ENCODE measurements at places on chromosomes 1 and 21.

GRCh38 chr1:116844775-116845174 lies 64.9 kb upstream of the PTGFRN start:
- DNase-seq, result no peak

- no peak for DNase-seq
These were observed 398.9 kb upstream of the PLXNA2 start for GRCh38 chr1:208643005-208643597.

- DNase-seq, result no peak
These were observed 51.0 kb downstream of the COL18A1 start for GRCh38 chr21:45455674-45456583.

- DNase-seq, result no peak
These were observed 15.6 kb downstream of the SLFNL1 start for GRCh38 chr1:41005876-41006275.

GRCh38 chr1:224929335-224930237 lies at the start of gene DNAH14:
Gene DNAH14, plus strand, starts transcription at chr1:224929675. Its CDS starts 23,028 bp downstream, at chr1:224952703.
- DNase-seq, result peak; percentile 34

Measured in skeletal muscle cell (primary cell).